ENCODE measurements at places on chromosomes 1 and 21. TPM values are rescaled to one million over a fixed set of nuclear protein-coding genes. Genes with fewer than 3 reads are reported as not detected.

PMVK gene
- total RNA-seq = 12.6 TPM

CKS1B gene
- 10.3 TPM for total RNA-seq

GRCh38 chr1:37434292-37435225 lies 39.8 kb upstream of the ZC3H12A start:
- H3K27me3 ChIP-seq = peaks cover 59% of the 10 kb centered on the region
- H3K4me3 ChIP-seq = no peak overlapping the region
- H3K36me3 ChIP-seq = no peaks in the 10 kb centered on the region
- no peaks in the 10 kb centered on the region for H3K4me1 ChIP-seq
- DNase-seq = peak; percentile 49

DNA sequence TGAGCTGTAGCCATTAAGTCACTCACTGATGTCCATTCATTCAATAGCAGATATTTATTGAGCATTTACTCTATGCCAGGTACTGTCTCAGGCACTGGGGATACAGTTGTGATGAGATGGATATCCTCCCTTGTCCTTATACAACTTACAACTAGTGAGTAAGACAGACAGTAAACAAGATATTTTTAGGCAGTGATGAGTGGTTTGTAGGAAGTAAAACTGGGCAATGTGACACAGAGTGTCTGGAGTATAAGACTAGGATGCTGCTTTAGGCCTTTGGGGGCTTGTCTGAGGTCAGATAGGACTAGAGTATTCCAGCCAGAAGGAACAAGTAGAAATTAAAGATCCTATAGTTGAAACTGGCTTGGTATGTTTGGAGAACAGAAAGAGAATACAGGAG lies 41.4 kb downstream of the NOS1AP start:
- H3K4me3 ChIP-seq = no peak overlapping the region
- DNase-seq = no peak
- no peaks in the 10 kb centered on the region for H3K4me1 ChIP-seq
- no peak overlapping the region for H3K27ac ChIP-seq
- no peaks in the 10 kb centered on the region for H3K27me3 ChIP-seq
- H3K36me3 ChIP-seq = no peaks in the 10 kb centered on the region

DNA sequence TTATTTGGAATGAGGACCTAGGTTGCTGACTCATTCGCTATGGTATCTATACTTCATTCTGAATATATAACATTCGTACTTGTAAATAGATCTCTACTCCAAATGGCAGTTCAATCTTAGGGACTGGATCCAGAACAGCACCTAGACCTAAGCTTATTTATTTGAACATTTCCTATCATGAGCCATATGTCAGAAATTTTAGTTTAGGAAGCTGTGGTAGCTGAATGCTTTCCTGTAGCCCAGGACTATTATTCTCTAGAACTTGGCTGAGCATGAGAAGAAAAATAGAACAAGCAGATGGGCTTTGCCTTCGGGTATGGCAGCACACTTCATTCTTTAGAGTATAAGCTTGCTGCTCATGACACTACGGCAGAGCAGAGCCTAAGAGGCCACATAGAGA lies 1114.4 kb upstream of the B3GALT2 start:
- no peak overlapping the region for H3K27ac ChIP-seq
- H3K4me1 ChIP-seq = no peaks in the 10 kb centered on the region
- H3K27me3 ChIP-seq = no peaks in the 10 kb centered on the region
- H3K4me3 ChIP-seq = no peak overlapping the region
- no peaks in the 10 kb centered on the region for H3K36me3 ChIP-seq

DNA sequence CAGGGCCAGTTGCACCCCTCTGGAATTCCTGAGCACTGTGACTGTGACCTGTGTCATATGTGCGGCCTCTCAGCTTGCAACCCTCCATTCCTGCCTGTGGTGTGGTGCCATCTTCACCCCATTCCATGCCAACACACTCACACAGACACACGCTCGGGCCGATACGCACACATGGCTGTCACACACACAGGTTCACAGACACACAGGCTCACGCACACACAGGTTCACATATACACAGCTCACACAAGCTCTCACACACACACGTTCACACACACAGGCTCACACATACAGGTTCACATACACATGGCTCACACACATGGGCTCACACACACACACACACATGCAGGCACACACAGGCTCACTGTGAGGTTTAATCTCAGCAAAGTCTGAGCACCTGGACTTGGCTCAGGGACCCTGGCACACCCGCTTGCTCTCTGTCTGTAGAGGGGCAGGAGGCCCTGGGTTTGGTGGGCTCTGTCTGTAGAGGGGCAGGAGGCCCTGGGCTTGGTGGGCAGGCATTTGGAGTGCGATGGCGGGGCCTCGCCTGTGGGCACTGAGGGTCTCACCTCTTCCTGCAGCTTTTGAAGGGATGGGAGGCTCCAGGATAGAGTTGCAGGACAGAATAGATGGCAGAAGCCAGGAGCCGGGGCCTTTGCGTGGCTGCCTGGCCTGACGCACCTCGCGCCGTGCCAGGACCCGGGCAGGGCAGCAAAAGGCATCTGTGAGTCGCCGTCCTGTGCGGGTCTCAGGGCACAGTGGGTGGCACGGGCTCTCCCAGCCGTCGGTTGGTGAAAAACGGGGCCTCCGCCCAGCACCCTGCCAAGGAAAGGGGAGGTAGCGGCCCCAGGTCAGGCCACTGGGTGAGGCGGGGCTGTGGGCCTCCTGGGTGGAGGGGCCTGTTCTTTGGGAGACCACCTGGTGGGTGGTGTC lies 17.1 kb downstream of the COL18A1 start:
- no peak for DNase-seq
- no peak overlapping the region for H3K4me3 ChIP-seq
- no peaks in the 10 kb centered on the region for H3K36me3 ChIP-seq
- no peak overlapping the region for H3K27ac ChIP-seq
- peaks cover 22% of the 10 kb centered on the region for H3K27me3 ChIP-seq

- H3K27me3 ChIP-seq = no peaks in the 10 kb centered on the region
- no peak for DNase-seq
- H3K4me1 ChIP-seq = peaks cover 3% of the 10 kb centered on the region
- H3K36me3 ChIP-seq = peaks cover 38% of the 10 kb centered on the region
Observed at GRCh38 chr1:36182734-36183133, 26.8 kb downstream of the MAP7D1 start.

DNA sequence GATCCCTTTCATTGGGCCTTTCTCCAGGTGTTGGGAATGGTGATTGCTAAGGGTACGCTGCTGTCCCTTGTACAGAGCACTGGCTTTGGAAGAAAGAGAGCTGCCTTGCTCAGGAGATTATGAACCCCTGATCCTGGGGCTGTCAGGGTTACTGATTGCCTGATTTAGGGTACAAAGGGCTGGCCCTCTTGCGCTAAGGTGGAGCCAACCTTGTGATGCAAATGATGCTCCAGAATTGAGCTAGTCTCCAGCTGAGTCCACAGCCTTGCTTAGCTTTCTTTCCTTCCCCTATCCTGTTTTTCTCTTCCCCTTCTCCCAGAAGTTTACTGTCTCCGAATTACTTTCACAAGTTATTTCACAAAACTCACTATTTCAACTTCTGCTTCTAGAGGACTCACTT lies 334.7 kb downstream of the AMY1C start:
- no peak overlapping the region for H3K27ac ChIP-seq
- H3K36me3 ChIP-seq = no peaks in the 10 kb centered on the region
- H3K4me1 ChIP-seq = no peaks in the 10 kb centered on the region

- no peak overlapping the region for H3K27ac ChIP-seq
- no peaks in the 10 kb centered on the region for H3K27me3 ChIP-seq
- H3K4me1 ChIP-seq = no peaks in the 10 kb centered on the region
- no peak overlapping the region for H3K4me3 ChIP-seq
- H3K36me3 ChIP-seq = no peaks in the 10 kb centered on the region
Observed at GRCh38 chr21:39688010-39688409, 57.0 kb upstream of the IGSF5 start.

GRCh38 chr1:58158016-58158415 lies 388.5 kb downstream of the OMA1 start:
- no peak overlapping the region for H3K4me3 ChIP-seq
- no peaks in the 10 kb centered on the region for H3K27me3 ChIP-seq
- H3K27ac ChIP-seq = no peak overlapping the region
- H3K36me3 ChIP-seq = no peaks in the 10 kb centered on the region

DNA sequence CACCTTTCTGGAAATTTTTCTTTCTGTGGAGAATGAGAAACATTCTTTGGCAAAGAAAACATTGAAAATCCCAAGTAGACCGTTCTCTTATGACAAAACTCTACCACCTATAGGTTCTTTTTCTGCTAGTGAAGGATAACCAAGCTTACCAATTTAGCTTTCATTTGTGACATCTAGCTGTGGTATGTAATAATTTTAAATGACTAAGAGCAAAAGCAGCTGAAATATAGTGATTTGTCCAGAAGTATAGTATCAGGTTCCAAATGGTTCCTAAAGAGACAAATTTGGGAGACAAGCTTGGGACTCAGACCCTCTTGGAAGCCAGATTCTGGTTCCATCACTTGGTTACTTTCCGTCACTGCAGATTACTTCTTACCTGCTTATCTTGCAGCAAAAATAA lies 24.4 kb downstream of the FUBP1 start:
- H3K36me3 ChIP-seq = peaks cover 85% of the 10 kb centered on the region
- no peak overlapping the region for H3K27ac ChIP-seq
- H3K4me1 ChIP-seq = no peaks in the 10 kb centered on the region

DNA sequence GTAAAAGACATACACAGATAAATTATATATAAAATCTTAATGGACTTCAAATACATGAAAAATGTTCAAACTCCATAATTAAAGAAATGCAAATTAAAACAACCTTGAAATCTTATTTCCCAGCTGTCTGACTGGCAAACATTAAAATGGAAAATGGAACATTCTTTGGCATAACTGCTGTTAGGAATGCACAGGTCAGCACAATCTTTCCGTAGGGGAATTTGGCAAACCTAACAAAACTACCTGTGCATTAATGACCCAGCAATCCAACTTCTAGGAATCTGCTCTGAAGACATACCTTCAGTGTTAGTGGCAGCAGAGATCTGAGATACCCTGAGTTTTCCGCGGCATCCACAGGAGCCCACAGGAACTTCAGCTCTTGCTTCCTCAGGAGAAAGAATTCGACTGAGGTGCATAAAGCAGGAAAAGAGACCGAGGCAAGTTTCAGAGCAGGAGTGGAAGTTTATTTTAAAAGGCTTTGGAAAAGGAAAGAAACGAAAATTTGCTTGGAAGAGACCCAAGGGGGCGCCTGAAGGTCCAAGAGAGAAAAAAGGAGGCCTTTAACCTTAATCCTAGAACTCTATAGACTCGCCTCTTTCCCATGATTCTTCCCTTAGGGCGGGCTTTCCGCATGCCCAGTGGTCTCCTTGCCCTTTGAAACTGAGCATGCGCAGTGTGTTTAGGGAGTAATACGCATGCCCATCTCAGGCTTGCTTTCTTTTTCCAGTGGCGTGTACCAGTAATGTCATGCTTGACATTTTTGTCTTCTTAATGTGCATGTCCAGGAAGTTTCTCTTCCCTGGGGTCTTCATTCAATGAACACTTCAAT lies 24.8 kb downstream of the LYPD8 start:
- no peaks in the 10 kb centered on the region for H3K36me3 ChIP-seq
- H3K4me1 ChIP-seq = no peaks in the 10 kb centered on the region
- no peak overlapping the region for H3K27ac ChIP-seq

GRCh38 chr1:56533197-56533596 lies 46.2 kb downstream of the PLPP3 start:
- H3K4me3 ChIP-seq = no peak overlapping the region
- H3K36me3 ChIP-seq = no peaks in the 10 kb centered on the region
- H3K4me1 ChIP-seq = no peaks in the 10 kb centered on the region
- DNase-seq = no peak

DNA sequence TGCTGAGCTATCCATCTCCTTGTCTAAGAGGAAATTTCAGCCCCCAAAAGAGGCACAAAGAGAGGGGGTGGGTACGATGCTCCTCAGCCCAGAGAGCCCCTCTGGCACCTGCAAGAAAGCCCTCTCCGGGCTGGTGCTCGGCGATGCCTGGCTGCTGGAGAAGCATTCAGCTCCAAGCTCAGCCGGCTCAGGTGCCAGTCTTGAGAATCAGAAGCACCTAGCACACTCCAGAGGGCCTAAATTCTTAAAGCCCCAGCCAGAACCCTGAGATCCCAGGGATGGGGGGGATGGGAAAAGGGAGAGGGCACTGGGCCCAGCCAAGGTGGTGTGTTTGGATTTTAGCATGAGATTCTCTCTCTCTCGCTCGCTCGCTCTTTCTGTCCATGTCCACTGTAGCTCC lies 2.9 kb downstream of the GRIK3 start:
- no peaks in the 10 kb centered on the region for H3K4me1 ChIP-seq
- DNase-seq = no peak
- no peaks in the 10 kb centered on the region for H3K36me3 ChIP-seq

GRCh38 chr1:186775881-186776560 lies 52.7 kb upstream of the PLA2G4A start:
- H3K27ac ChIP-seq = no peak overlapping the region
- H3K36me3 ChIP-seq = no peaks in the 10 kb centered on the region
- H3K27me3 ChIP-seq = no peaks in the 10 kb centered on the region
- DNase-seq = no peak
- H3K4me1 ChIP-seq = no peaks in the 10 kb centered on the region

DNA sequence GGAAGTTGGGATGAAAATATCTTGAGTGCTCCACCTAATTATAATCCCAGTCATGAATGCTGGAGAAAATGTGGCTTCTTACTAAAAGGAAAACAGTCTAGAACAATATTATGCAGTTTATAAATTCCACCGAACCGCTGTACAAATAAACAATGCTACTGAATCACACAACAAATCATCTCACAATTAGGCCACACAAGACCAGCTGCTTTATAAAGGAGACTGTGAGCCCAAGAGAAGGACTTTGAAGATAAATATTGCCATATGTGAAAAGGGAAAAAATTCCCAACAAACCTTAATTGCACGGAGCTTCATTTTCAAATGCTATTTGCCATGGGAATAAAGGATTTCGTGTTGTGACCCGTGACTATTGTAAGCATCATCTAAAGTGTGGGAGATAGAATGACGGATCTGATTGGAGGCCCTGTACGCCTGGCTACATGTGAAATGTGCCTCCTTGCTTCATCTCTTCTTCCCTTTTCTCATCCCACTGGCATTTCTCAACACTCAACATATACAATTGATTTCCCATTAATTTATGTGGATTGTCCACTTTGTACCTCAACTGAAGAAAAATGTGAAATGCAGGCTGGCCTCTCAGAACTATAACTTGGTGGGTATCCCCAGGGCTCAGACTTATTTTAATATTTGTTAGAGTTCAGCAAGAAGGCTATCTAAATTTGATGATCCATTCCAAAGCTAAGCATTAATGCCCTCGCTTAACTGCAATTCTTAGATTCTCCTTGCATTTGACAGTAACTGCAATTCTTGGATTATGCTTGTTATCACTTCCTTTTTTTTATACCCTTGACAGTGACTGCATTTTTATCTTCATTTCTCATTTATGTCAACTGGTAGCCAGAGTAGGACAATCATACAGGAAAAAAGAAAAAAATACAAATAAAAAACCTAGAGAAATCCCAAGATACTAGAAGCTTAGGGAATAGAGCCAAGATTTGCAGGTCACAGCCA lies 122.3 kb downstream of the TGFB2 start:
- H3K4me1 ChIP-seq = no peaks in the 10 kb centered on the region
- H3K27me3 ChIP-seq = no peaks in the 10 kb centered on the region
- H3K27ac ChIP-seq = no peak overlapping the region
- no peak for DNase-seq
- H3K36me3 ChIP-seq = no peaks in the 10 kb centered on the region

DNA sequence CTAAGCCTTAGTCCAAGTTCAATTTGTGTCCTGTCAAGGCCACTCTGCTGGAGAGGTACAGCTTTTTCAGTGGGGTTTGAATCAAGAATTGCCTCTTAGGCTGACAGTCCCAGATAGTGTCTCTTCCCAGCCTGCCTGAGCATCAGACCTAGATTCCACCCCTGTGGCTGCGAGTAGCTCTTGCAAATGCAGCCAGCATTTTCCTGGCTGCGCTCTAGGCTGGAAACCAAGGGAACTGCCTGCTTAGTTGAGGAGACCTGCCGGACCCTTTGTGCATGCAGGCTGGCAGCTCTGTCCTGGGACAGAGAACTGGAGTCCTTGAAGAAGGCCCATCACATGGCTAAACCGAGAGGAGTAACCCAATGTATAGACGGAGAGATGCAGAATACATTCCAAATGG lies 293.7 kb downstream of the PCP4 start:
- no peak overlapping the region for H3K4me3 ChIP-seq
- no peak overlapping the region for H3K27ac ChIP-seq
- no peaks in the 10 kb centered on the region for H3K36me3 ChIP-seq

Data from T-cell (primary cell).